ENCODE measurements at places on chromosomes 16 and 17.

DNA sequence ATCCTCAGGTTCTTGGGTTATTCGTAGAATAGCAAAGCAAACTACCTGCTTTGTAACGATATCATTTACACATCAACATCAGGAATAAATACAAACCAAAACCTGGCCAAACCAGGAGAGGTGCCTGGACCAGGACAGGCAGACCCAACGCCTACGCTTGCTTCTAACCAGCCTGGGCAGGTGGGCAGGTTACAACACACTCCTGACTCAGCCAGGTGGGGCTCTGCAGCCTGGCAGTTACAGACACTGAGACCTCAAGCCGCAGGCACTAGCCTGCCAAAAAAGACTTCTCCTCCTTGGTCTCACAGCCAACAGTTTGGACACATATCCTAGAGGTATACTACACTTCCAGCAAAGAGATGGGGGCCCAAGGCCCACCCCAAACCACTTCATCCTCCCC lies 14.0 kb downstream of the ANKRD11 start:
- DNase-seq = no peak

DNA sequence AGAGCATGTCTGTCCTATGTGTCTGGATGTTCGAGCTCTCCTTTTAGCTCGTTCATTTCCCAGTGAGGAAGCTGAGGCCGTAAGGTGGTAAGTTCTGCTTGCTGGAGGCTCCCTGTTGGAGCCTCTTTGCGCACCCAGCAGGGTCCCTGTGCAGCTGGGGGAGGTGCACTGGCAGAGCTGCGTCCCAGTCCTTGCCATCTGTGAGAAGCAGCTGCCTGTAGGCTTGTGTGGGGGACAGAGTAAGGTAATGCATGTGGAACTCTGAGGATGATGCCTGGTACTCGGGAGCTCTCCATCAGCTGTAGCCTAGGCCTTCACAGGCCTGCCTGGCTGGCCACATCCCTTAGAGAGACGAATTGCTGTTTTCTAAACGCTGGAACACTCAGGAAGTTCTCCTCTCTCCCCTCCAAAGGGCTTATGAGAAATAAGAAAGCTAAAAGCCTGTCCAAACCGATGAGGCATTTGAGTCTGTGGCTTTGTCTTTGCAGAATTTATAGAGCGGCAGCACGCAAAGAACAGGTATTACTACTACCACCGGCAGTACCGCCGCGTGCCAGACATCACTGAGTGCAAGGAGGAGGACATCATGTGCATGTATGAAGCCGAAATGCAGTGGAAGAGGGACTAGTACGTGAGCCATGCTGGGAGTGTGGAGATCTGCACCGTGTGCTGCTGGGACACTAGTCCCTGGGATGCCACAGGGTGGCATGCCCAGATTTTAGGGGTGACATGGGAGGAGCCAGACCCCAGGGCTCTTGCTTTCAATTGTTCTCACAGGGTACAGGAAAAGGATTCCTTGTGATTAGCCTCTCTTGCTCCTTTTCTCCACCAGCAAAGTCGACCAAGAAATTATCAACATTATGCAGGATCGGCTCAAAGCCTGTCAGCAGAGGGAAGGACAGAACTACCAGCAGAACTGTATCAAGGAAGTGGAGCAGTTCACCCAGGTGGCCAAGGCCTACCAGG lies 1.6 kb downstream of the NDUFB10 start:
- DNase-seq = peak; percentile 77

DNA sequence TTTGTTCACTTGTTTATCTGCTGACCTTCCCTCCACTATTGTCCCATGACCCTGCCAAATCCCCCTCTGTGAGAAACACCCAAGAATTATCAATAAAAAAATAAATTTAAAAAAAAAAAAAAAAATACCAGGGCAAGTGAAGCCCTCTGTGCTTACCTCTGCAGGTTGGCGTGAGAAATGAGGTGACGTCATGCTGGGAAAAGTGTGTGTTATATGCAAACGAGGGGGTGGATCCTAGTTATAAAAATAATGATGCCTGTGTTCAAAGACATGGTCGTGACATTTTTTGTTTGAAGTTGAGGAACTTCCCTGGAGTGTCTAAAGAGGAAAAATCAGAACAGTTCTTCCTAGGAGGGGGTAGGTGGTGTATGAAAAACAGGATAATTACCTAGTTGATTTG lies 20.2 kb downstream of the TMC7 start:
- no peak for DNase-seq

DNA sequence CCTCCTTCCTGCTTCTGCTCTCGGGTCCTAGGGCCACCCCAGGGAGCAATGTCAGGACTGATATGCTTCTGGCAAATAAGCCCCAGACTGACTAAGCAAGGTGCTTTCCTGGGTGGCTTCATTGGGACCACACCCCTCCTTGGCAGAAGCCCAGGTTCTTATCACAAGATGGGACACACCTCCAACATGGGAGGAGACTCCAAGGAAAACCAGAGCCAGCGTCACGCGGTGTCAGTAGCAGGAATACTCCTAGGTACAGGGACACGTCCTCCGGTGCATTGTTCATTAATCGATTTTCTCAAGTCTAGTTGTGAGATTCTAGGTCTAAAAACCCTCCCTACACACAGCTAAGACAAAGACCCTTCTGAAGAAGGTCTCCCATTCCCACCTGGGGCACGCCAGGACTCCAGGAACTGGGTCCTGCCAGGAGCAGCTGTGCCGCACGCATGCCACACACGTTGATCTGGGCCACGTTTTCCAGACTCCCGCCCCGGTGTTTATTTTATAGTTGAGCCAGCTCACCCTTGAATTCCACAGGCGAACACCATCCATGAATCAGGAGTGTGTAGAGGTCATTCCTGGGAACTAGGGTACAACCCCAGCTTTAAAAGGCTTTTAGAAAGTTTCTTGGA lies 30.8 kb downstream of the FA2H start:
- DNase-seq = peak; percentile 30

DNA sequence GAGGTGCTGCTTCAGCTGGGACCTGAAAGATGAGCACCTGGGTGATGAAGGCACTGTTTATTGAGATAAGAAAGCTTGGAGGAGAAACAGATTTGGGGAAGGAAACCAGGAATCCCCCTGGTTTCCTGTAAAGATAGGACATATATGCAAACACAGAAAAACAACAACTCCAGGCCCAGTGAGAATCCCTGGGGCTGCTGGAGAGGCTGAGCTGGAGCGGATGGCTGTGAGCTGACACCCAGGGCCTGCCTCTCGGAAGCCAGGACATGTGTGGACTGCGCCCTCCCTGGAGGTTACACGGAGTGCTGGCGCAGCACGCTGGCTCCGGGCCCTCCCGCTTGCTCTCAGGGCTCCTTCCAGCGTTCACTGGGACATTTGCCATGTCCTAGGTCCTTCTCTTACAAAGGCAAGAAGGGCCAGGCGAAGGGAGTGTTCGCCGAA lies 57.5 kb downstream of the CYB5B start:
- DNase-seq = no peak

DNA sequence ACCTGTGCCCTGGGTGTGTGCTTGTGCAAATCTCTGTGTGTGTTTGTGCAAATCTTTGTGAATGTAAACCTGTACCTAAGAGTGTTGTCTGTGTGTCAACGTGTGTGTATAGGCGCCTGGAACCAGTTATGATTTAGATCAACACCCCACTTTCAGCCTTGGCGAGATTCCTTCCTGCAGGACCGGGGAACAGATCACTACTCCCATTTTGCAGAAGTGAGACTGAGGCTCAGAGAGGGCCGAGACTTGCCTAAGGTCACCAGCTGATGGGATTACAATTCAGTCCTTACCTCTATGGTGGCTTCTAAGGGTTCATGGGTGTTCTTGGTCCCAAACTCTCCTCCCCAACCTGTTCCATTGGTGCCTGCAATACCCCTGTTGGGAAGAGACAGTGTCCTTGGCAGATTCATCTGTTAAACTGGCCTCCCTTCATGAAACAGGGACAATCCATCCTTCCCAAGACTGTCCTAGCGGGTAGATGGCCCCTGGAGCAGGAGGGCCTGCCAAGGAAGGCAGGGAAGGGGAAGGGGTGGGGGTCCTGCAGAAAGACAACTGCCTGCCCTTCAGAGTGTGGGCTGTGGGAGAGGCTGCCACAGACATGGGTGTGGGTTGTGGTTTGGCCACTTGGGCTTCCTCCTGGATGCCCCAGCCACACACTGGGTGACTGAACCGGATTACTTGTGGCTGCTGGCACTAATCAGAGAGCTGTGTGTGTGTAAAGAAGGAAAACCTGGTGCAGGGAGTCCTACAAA lies 6.9 kb upstream of the MAPK7 start:
- no peak for DNase-seq

- DNase-seq = no peak
These were observed 7.3 kb downstream of the C16orf54 start for GRCh38 chr16:29738514-29738913.

DNA sequence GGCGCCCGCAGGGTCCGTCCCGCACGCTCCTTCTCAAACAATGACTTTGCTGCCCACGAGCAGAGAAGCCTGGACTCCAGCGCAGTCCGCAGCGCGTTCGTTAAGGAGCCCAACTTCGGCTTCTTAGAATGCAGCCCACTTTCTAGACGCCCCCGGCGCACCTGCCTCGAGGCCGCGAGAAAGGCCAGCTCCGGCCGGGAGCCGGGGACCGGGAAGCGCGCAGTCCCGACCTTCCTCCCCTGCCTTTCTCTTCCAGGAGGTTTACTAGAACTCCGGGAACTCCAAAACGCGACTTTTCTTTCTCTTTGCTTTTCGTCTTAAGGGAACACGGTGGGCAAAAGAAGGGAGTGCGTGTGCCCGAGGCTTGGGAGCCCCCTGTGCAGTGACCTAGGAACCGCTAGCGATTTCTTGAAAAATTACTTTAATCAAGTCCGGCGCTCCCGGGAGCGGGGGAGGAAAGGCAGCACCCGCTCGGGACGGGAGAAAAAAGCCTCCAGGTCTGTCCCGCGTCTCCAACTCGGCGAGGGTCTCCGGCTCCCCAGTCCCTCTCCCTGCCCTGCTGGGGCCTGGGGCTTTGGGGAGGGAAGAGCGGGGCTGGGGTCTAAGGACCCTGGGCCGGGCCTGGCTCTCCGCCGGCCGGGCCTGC lies 2.6 kb downstream of the HNF1B start:
- no peak for DNase-seq

DNA sequence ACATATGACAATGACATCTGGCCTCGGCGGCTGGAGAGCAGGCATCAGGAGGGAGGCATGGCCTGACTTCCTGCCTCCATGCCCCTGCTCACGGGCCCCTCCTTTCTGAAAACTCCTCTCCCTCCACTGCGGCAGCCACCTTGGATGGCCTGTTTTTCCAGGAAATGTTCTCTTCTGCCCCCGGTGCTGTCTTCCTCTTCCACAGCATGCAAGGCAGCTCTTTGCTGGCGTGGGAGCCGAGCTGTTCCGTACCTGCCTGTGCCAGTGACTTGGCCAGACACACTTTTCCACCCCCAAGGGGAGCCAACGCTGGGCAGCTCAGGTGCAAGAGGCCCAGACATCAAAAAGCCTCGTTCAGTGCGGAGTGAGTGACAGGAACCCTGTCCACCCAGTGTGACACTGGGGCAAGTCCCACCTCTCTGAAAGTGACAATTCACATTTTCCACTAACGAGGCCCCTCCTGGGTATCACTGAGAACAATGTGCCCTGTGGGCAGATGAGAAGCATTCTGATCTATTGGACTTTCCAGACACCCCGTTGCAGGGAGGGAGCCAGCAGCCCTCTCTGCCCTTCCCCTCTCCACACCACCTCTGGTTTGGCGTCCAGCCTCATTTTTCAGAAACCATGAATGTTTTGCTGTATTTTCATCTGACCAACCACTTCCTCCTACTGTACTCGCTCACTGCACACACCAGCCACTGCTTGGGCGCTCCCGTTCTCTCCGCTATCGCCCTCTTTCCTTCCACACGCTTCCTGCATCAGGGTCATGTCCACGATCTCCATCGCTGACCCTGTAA lies 31.2 kb downstream of the NSMCE1 start:
- DNase-seq = no peak

DNA sequence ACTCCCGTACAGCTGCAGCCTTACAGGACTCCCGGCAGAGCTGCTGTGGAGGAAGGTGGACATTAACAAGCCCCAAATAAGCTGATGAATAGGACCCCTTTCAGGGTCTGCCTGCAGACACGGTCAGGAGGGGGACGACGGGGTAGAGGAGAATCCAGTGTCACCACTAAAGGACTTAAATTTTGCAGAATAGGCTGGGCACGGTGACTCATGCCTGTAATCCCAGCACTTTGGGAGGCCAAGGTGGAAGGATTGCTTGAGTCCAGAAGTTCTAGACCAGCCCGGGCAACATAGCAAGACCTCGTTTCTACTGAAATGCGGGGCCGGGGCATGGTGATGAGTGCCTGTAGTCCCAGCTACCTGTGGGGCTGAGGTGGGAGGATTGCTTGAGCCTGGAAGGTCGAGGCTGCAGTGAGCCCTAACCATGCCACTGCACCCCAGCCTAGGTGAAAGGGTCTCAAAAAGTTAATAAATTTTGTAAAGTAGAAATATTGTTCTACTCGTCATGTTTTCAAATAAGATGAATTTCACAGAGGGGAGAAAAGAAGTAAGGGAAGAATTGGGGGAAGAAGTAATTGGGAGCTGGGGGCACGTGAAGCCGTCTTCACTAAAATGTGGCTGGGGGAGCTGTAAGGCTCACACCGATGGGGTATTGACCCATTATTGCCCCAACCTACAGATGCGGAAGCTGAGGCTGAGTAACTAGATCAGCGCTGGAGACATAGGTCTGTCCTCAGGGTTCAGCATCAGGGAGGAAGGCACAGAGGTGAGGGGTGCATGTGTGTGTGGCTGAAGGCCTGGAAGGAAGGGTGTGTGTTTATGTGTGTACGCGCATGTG lies 4.7 kb downstream of the LITAFD start:
- no peak for DNase-seq

DNA sequence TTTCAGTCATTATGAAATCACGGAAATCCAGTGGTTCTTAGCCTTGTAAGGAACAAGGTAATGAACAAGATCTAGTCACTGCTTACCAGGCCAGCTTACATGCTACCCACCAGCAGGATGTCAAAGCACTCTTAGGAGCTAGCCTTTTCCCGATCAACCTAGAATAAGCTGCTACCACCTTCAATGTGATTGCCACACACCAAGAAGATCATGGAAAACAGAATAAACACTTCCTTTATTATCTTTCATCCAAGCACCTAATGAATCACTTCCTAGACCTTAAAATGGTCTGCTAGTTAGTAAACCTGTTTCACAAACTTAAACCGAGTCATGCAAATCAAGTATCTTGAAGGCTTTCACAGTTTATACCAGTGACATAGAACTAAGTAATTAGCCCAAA lies 5.0 kb downstream of the BBS2 start:
- no peak for DNase-seq

GRCh38 chr17:55652825-55653224 lies 69.8 kb downstream of the TMEM100 start:
- no peak for DNase-seq

GRCh38 chr17:76074390-76075363 lies at the start of gene GALR2:
Gene GALR2, plus strand, starts transcription at chr17:76074781. Its CDS starts 103 bp downstream, at chr17:76074884.
- DNase-seq = no peak

DNA sequence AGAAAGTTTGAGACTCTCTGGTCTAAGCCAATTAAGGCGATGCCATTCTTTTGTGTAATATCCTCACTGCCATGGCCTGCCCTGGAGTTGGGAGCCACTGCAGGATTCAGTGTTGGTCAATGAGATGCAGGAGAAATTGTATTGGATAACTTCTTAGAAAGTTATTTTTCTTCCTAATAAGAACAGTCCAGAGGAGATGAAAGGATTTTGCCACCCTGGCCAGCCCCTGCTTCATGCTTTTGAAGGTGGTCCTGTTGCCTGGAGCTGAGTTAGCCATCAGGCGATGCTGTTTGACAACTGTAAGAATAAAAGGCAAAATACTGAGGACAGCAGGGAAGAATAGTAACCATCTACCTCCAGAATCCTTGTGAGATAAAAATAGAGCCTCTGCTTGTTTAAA lies 35.4 kb upstream of the CNTNAP4 start:
- DNase-seq = no peak

GRCh38 chr17:80605326-80606066 lies 60.9 kb downstream of the RPTOR start:
- DNase-seq = no peak
